ENCODE measurements at places on chromosomes 1 and 21. TPM values are rescaled to one million over a fixed set of nuclear protein-coding genes. Genes with fewer than 3 reads are reported as not detected.

DNA sequence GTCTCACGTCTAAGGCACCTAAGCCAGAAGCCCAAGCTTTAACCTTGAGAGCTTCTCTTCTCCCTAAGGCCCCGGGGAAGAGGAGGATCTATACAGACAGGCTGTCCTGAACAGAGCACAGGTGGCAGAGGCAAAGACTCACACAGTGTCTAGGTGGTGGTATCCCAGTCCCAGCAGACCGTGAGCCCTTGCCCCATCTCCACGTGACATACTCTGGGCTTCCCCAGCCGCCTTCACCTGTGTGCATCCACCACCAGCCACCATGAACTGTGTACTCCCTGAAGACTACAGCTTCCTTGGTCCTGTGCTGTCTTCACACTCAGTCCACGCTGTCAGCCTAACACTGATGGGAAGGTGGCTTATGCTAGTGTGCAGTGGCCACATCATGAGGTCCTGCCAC, 31.7 kb downstream of the SZT2 start:
- H3K36me3 ChIP-seq: peaks cover 68% of the 10 kb centered on the region
- H3K4me1 ChIP-seq: no peaks in the 10 kb centered on the region
- H3K27me3 ChIP-seq: no peaks in the 10 kb centered on the region
- H3K27ac ChIP-seq: no peak overlapping the region
- no peak overlapping the region for H3K4me3 ChIP-seq

DNA sequence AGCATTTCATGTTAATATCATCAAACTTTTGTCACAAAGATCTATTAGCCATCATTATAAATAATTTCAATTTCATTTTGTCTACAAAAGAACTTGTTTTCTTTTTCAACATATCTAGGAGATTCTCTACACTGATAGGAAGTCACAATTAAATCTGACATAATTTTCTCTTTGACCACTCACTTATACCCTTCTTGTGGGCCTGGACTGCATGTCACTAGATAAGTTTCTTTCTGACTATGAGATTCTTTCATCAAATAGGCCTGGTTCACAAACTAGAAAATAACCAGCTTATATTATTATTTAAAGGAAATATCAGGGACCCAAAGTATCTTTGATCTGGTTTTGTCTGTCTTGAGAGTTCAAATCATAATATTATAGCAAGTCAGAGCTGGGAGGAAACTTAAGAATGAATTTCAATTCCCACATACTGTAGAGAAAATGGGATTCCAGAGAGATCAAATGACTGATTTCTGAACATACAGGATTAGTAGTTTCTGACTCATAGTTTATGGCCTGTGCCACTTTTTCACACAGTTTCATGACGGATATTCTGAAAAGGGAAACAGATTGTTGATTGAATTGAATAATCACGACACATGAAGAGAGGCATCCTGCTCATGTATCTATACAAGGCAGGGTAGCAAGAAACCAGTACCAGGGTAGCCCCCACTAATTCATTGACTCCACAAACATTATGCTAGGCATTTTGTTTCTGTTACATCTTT, 355.8 kb downstream of the GPATCH2 start:
- H3K4me3 ChIP-seq: no peak overlapping the region
- H3K27me3 ChIP-seq: no peaks in the 10 kb centered on the region
- DNase-seq: no peak
- no peaks in the 10 kb centered on the region for H3K4me1 ChIP-seq

DNA sequence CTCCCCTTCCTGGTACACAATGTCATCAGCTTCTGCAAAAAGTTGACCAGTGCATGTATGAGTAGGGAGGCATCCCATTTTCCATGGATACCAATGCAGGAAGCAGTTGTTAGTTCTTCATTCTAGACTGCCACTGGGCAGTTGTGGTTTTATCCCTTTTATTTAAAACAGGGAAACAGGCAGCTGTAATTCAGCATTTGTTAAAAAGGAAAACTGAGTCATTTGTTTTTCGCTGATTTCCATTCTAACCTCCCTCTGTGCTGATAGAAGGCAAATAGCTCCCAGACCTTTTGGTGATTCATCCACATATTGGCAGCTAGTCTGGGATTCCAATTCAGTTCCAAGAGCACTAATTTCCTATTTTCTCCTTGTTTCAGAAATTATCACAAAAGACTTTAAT, 21.1 kb upstream of the ABCA4 start:
- no peaks in the 10 kb centered on the region for H3K36me3 ChIP-seq
- H3K4me3 ChIP-seq: no peak overlapping the region

DNA sequence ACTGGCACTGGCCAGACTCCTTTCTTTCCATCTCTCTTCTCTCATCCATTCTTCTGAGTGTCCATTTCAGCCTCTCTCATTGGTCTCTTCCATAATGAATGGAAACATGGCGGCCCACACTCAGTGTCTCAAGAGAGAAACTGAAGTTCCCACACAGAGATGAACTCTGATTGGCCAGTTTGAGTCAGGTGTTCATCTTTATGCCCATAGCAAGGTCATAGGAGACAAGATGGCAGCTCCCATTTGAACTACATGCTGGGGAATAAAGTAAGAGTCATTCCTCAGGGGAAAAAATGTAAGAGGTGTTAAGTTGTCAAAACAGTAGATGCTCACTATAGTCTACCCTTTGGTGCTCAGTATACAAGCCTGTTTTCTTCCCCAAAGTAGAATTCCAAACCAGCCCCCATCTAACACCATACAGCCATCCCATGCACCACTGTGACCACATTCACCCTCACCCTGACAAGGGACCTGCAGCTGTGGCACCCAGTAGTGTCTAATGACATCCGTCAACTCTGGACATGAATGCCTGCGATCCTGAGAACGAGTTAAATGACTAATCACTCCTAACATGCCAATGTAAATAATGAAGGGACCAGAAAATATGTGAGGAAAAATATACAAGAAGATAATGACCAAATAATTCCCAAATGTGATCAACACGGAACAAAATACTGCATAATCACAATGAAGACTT, 12.4 kb downstream of the CDA start:
- H3K27me3 ChIP-seq: no peaks in the 10 kb centered on the region
- no peaks in the 10 kb centered on the region for H3K36me3 ChIP-seq
- no peak overlapping the region for H3K27ac ChIP-seq
- DNase-seq: peak; percentile 54
- H3K4me1 ChIP-seq: peaks cover 6% of the 10 kb centered on the region

DNA sequence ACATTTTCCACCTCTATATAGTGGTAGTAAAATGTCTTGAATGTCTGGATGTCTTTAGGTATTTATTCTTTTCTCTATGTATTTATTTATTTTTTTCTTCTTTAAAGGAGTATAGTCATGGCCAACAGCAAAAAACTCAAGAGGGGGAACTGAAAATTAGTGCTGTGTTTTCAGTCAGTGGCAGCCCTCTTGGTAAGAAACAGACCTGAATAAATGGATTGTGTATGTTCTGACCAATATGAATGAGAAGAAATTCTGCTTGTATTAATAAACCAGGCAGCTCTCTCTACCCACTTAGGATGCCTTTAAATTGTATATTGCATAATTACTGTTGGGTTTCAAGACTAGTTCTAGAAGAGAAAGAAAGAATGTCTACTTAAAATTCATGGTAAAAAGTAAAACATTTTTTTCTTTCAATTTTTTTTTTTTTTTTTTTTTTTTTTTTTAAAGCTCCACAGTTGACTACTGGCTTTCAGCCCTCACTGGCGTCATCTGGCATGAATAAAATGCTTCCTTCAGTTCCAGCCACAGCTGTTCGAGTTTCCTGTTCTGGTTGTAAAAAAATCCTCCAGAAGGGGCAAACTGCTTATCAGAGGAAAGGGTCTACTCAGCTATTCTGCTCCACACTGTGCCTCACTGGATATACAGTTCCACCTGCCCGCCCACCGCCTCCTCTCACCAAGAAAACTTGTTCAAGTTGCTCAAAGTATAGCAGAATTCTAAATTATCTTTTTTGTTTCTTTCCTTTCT, 101.6 kb downstream of the ZMYM4 start:
- no peaks in the 10 kb centered on the region for H3K36me3 ChIP-seq
- no peaks in the 10 kb centered on the region for H3K27me3 ChIP-seq
- peak overlapping the region; percentile 43 for H3K27ac ChIP-seq
- H3K4me1 ChIP-seq: peaks cover 12% of the 10 kb centered on the region
- DNase-seq: peak; percentile 94
- no peak overlapping the region for H3K4me3 ChIP-seq

DNA sequence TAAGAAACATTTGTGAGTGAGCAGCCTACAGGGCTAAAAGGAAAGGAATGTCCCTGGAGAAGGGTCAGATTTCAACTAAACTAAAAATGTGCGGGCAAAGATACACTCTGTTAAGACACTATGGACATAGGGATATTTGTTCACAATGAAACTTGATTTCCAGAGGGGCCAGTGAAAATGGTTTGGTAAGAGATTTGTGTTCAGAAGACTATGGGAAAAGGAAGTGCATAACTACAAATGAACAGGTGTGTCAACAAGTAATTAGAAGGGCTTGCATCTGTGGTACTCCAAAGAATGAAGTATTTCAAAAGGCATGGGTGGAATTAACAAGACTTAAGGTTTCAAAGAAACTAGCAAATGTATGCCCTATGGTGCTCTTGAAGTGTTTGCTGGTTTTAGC, 60.4 kb downstream of the NME7 start:
- no peak overlapping the region for H3K27ac ChIP-seq
- H3K27me3 ChIP-seq: no peaks in the 10 kb centered on the region
- no peak overlapping the region for H3K4me3 ChIP-seq
- no peaks in the 10 kb centered on the region for H3K4me1 ChIP-seq

GRCh38 chr1:228494044-228494353, 6.8 kb downstream of the RNF187 start:
- H3K4me3 ChIP-seq: no peak overlapping the region
- peaks cover 36% of the 10 kb centered on the region for H3K36me3 ChIP-seq
- H3K4me1 ChIP-seq: no peaks in the 10 kb centered on the region
- DNase-seq: no peak
- H3K27me3 ChIP-seq: no peaks in the 10 kb centered on the region
- H3K27ac ChIP-seq: no peak overlapping the region

DNA sequence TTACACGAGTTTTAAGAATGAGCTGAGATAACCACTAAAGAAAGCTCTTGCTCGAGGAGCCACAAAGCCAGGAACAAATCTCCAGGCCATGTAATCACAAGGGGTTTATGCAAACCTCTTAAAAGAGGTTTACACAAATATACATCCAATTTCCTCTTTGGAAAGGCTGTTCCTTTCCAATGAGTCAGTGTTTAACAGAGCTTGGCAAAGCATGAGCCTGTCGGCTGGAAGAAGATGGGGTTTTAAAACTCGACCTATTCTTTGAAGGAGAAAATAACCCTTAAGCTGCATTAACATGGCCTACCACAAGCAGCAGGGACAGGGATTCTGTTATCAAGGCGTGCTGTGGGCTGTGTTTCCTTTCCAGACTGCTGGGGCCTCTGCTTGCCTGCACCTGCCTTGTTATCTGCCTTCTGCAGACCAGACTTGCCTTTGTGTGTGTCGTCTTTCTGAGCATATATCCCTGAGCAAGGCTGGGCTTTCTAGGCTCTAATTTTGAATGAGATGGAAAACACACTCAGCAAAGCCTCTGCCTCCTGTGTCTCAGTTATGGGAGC, 40.6 kb upstream of the CYP2J2 start:
- H3K27me3 ChIP-seq: peaks cover 4% of the 10 kb centered on the region
- H3K36me3 ChIP-seq: no peaks in the 10 kb centered on the region
- no peak overlapping the region for H3K27ac ChIP-seq
- peak; percentile 51 for DNase-seq

DNA sequence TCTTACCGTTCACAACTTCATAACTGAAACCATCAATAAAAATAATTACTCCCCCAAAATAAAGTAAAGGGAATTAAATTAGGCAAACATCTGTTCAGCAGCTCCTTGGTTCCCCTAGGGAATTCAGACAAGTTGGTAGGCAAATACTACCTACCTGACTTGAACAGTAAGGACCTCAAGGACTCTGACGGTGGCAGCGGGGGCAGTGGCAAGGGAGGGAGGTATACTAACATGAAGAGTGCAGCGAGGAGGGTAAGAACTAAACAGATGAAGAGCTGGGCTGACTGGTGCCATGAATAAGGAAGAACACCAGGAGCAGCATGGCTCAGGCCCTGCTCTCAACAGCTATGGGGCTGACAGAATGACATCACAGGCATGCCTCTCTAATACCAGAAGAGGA, 33.1 kb downstream of the MTOR start:
- no peak overlapping the region for H3K4me3 ChIP-seq
- H3K27ac ChIP-seq: no peak overlapping the region
- no peaks in the 10 kb centered on the region for H3K27me3 ChIP-seq

DNA sequence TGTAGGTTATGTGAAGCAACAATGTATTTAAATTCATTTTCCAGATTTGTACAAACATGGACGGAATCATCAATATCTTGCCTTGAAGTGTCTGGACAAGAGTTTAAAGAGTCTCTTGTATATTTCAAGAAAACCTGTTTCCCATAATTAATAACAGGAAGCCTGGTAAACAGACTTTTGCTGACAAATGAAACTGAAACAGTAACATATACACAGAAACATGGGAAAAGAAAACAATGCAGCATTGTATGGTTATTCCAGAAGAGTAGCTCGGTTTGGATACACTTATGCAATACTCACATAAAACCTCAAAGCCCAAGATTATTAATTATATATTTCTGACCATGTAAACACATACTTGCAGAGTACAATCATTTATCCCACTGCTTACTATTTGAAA, 265.5 kb downstream of the PTPRC start:
- H3K4me3 ChIP-seq: no peak overlapping the region
- peaks cover 18% of the 10 kb centered on the region for H3K4me1 ChIP-seq
- H3K27ac ChIP-seq: no peak overlapping the region
- H3K27me3 ChIP-seq: no peaks in the 10 kb centered on the region
- no peak for DNase-seq
- H3K36me3 ChIP-seq: peaks cover 8% of the 10 kb centered on the region

- no peaks in the 10 kb centered on the region for H3K27me3 ChIP-seq
- no peak overlapping the region for H3K4me3 ChIP-seq
- DNase-seq: no peak
- no peak overlapping the region for H3K27ac ChIP-seq
- H3K36me3 ChIP-seq: no peaks in the 10 kb centered on the region
Measured at GRCh38 chr1:101101360-101101759, 75.8 kb upstream of the DPH5 start.

GRCh38 chr1:234213658-234214128, 159.6 kb upstream of the COA6 start:
- H3K27me3 ChIP-seq: peaks cover 26% of the 10 kb centered on the region
- no peak overlapping the region for H3K4me3 ChIP-seq
- DNase-seq: no peak
- no peak overlapping the region for H3K27ac ChIP-seq
- H3K36me3 ChIP-seq: no peaks in the 10 kb centered on the region

NEK2 gene
- 4.1 TPM for polyA plus RNA-seq

FMO2 gene
- polyA plus RNA-seq: not detected

LRRC71 gene
- 0.35 TPM for polyA plus RNA-seq

PTGS2 gene
- 84.6 TPM for polyA plus RNA-seq

SPRR1B gene
- polyA plus RNA-seq: not detected

Measured in endothelial cell of umbilical vein (primary cell).